ENCODE measurements at places on chromosomes 11 and 22. TPM values are rescaled to one million over a fixed set of nuclear protein-coding genes. Genes with fewer than 3 reads are reported as not detected.
A peak's percentile ranks its signal among the peaks of the same experiment; 100 is the strongest.

GRCh38 chr22:41380993-41381328 lies 781 bp upstream of the TEF start:
- no peaks in the 10 kb centered on the region for H3K27me3 ChIP-seq
- no peaks in the 10 kb centered on the region for H3K36me3 ChIP-seq
- peaks cover 8% of the 10 kb centered on the region for H3K4me1 ChIP-seq

The TYR gene
- not detected for total RNA-seq

DNA sequence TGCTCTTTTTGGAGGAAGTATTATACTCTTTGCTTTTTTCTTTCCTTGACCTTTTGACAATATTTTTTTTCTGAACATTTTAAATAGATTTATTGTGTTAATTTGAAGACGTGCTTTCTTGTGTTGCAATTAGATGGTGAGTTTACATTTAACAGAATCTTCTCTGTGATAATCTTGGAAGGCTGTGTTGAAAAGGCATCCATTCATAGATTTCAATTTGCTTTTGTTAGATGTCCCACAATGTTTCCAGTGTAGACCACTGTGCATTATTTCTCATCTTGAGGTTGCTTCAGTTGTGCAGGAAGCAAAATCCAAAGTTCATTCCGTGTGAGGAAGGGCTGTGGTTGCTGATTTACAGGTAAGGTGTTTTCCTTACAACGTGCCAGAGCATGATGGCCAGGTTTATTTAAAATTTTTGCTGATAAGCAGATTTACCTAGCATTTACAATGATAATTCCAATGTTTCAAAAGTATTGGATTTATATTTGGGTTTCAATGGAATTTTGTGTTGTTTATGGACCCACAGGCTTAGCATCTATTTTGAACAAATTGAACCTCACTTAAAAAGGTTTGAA lies 4.1 kb upstream of the OR5J2 start:
- no peaks in the 10 kb centered on the region for H3K4me1 ChIP-seq
- DNase-seq, result no peak
- no peak overlapping the region for H3K27ac ChIP-seq
- no peak overlapping the region for H3K4me3 ChIP-seq
- H3K27me3 ChIP-seq, result no peaks in the 10 kb centered on the region

- H3K36me3 ChIP-seq, result no peaks in the 10 kb centered on the region
- H3K27me3 ChIP-seq, result no peaks in the 10 kb centered on the region
- no peak for DNase-seq
- H3K4me1 ChIP-seq, result no peaks in the 10 kb centered on the region
- H3K27ac ChIP-seq, result no peak overlapping the region
Observed at GRCh38 chr11:92572559-92572958, 347.9 kb downstream of the FAT3 start.

GRCh38 chr11:84800755-84801346 lies 826.3 kb downstream of the DLG2 start:
- no peaks in the 10 kb centered on the region for H3K36me3 ChIP-seq
- no peaks in the 10 kb centered on the region for H3K4me1 ChIP-seq
- DNase-seq, result peak; percentile 74
- H3K27ac ChIP-seq, result no peak overlapping the region
- H3K27me3 ChIP-seq, result no peaks in the 10 kb centered on the region
- H3K4me3 ChIP-seq, result no peak overlapping the region

DNA sequence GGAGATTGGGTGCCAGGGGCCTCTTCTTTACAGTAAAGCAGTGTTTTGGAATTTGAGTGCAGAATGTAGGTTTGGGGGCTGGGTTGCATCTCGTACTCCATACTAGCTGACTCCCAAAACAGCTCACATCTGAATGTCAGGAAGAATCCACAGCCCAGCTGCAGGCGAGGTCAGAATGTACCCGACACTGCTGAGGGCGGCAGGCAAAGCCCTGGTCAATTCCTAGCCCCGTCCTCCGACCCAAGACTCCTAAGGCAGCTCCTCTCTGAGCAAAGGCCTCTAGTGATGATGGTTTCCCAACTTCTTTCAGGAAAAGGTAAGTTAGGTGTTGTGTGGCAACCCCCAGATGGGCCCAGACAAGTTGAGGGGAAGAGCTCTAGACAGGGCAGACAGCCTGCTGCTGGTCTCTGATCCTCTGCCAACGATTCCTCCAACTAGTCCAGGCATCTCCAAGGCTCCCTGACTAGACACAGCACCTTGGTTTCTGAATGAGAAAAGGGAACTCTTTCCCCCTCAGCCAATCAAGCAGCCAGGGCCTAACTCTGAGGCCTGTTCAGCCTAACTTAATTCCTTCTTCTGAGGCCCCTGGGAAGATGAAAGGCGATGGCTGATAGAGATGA lies 8.6 kb downstream of the LARGE2 start:
- H3K4me1 ChIP-seq, result no peaks in the 10 kb centered on the region
- no peak for DNase-seq

The ACRV1 gene
- not detected for total RNA-seq

- H3K27me3 ChIP-seq, result no peaks in the 10 kb centered on the region
- H3K4me3 ChIP-seq, result no peak overlapping the region
- DNase-seq, result no peak
- H3K4me1 ChIP-seq, result no peaks in the 10 kb centered on the region
Observed at GRCh38 chr22:48310289-48310688, 1517.4 kb downstream of the BRD1 start.

The ARRB1 gene
- 3.1 TPM for total RNA-seq

- H3K4me3 ChIP-seq, result no peak overlapping the region
- H3K36me3 ChIP-seq, result peaks cover 9% of the 10 kb centered on the region
- H3K4me1 ChIP-seq, result peaks cover 23% of the 10 kb centered on the region
- no peaks in the 10 kb centered on the region for H3K27me3 ChIP-seq
Observed at GRCh38 chr11:47271961-47272661, 2.2 kb downstream of the MADD start.

GRCh38 chr11:77444261-77444660 lies 29.6 kb downstream of the PAK1 start:
- peak; percentile 48 for DNase-seq

The IRAG1 gene
- 6.7 TPM for total RNA-seq

DNA sequence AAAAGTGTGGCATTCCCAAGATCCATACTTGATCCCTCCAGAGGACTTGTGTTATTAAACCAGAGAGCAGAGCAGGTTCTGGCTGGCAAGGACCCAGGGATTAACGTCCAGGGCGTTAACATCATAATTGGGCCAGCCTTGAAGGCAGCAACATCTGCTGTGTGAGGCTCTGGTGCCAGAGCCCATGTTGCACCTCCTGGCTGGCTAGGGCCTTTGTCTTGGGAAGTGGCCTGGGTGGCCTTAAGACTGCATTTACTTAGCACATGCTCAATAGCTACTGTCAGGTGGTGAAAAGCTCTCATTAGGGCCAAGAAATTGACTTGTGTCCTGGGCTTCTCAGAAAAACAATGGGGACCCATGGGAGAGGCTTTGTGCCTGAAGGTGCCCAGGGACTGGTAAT lies 66.6 kb downstream of the CACNG2 start:
- H3K27me3 ChIP-seq, result peaks cover 85% of the 10 kb centered on the region
- no peak overlapping the region for H3K27ac ChIP-seq
- DNase-seq, result no peak
- no peaks in the 10 kb centered on the region for H3K36me3 ChIP-seq
- H3K4me1 ChIP-seq, result peaks cover 3% of the 10 kb centered on the region

The TRIOBP gene
- 135 TPM for total RNA-seq

The BIK gene
- not detected for total RNA-seq

DNA sequence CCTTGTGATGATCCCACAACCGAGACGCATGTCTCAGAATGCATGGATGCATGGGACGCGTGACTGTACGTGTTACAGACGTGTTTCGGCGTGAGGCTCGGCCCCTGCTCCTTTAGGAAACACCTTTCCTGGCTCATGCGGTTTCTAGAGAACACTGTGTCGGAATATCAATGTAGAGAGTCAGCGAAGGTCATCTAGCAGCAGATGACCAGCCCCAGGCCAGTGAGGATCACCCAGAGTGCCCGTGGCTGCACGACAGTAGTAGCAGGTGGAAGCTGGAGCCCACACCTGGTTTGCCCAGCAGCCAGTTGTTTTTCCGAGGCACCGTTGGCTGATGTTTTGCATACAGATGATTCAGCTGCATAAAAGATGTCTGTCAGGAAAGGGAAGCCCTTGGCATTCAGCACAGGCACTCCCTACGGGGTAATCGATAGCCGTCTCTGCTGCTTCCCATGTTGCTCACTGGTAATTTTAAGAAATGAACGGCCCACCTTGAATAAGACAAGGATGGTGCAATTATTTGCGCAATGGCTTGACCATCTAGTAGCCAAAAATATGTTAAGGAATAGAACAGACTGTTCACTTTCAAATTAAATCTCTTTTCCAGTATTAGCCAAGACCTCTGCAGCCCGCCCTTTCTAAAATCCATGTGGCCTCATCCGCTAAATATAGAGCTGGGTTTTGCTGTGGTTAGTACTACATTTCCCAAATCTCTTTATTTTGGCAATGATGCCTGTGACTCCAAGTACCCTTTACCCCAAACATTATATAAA lies 1.1 kb upstream of the CLTCL1 start:
- DNase-seq, result no peak
- H3K4me1 ChIP-seq, result peaks cover 24% of the 10 kb centered on the region
- no peaks in the 10 kb centered on the region for H3K27me3 ChIP-seq
- no peak overlapping the region for H3K27ac ChIP-seq

The F2 gene
- not detected for total RNA-seq

The DGKZ gene
- 50.7 TPM for total RNA-seq

The CST6 gene
- total RNA-seq, result 15.3 TPM

- DNase-seq, result no peak
- no peak overlapping the region for H3K4me3 ChIP-seq
- no peaks in the 10 kb centered on the region for H3K27me3 ChIP-seq
- no peaks in the 10 kb centered on the region for H3K4me1 ChIP-seq
- no peak overlapping the region for H3K27ac ChIP-seq
Observed at GRCh38 chr11:13637125-13638069, 31.1 kb upstream of the FAR1 start.

DNA sequence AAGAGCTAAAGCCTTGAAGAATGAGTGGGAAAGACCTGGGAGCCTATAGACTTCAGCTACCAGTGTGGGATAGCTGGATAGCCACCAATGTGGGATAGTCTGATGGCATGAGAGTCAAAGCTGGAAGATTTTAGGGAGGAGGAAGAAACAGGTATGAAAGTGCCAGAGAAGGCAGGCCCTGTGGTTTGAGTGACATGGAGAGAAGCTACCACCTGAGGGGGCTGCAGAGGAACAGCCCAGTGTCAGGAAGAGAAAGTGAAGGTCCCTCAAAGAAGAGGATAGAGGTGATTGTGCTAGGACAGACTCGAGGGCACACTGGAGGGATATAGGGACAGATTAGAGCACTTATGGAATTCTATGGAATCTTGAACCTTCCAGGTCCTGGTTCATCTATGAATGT lies 23.1 kb upstream of the PAX6 start:
- no peak overlapping the region for H3K27ac ChIP-seq
- DNase-seq, result no peak
- no peaks in the 10 kb centered on the region for H3K36me3 ChIP-seq
- H3K27me3 ChIP-seq, result peaks cover 71% of the 10 kb centered on the region

The DNAJB7 gene
- not detected for total RNA-seq

- no peak overlapping the region for H3K4me3 ChIP-seq
- H3K27ac ChIP-seq, result no peak overlapping the region
- no peak for DNase-seq
- peaks cover 33% of the 10 kb centered on the region for H3K4me1 ChIP-seq
Observed at GRCh38 chr22:37663521-37664140, 5.1 kb downstream of the PDXP start.

The PLET1 gene
- total RNA-seq, result not detected

The INSC gene
- 0.89 TPM for total RNA-seq

DNA sequence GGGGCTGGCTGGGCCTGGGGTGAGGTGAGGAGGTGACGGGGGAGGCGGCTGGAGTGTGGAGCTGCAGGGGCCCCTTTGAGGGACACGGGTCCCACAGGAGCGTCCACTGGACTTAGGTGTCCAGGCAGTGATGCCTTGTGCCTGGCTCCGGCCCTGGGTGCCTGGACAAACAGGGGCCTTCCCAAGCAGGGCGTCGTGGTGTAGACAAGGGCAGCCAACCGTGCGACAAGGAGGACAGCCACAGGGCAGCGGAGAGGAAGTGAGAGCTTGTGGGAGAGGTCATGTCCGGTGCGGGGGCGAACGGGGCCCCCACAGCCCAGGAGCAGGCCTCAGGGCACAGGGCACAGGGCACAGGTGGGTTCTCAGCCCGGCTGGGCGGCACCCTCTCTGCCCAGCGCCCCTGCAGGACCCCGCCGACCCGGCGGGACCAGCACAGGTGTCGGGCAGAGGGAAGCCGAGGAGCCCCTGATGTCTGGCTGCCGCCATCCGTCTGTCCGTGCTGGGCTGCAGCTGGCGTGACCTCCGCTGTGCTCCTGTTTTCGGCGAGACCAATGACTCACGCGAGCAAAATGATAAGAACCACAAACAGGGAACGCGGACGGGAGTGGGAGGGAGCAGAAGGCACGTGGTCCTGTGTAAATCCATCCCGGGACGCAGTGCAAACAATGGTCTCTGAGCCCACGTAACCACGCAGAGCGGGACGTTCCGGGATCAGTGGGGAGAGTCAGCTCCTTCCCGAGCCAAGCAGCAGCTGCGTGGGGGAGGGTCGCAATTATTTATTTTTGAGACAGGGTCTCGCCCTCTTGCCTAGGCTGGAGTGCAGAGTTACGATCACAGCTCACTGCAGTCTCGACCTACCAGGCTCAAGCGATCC lies 49.1 kb upstream of the A4GALT start:
- no peaks in the 10 kb centered on the region for H3K36me3 ChIP-seq
- no peaks in the 10 kb centered on the region for H3K27me3 ChIP-seq
- peak; percentile 86 for DNase-seq

DNA sequence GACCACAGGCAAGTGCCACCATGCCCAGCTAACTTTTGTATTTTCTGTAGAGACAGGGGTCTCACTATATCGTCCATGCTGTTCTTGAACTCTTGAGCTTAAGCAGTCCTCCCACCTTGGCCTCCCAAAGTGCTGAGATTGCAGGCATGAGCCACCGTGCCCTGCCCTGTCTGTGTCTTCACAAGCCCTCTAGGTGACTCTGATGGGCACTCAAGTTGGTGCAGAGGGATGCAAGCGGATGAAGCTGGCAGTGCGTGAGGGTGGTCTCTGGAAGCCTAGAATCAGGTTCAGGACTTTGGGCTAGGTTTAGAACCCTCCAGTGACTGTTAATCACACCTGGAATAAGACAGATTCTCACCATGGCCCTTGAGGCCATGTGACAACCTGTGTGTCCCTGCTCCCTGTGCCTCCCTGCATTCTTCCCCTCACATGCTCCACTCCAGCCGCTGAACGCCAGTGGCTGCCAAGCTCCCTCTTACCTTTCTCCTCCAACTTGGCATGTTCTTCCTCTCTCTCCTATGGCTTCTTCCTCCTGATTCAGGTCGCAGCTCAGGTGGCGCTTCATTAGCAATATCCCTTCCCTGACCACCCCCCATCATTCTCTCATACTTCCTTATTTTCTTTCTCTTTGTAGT lies 242.3 kb upstream of the TBCEL start:
- H3K27me3 ChIP-seq, result peaks cover 18% of the 10 kb centered on the region
- DNase-seq, result no peak
- no peaks in the 10 kb centered on the region for H3K36me3 ChIP-seq
- H3K27ac ChIP-seq, result no peak overlapping the region

The TPCN2 gene
- 10.2 TPM for total RNA-seq

The CDC42BPG gene
- not detected for total RNA-seq

The SCUBE2 gene
- total RNA-seq, result 3.5 TPM

DNA sequence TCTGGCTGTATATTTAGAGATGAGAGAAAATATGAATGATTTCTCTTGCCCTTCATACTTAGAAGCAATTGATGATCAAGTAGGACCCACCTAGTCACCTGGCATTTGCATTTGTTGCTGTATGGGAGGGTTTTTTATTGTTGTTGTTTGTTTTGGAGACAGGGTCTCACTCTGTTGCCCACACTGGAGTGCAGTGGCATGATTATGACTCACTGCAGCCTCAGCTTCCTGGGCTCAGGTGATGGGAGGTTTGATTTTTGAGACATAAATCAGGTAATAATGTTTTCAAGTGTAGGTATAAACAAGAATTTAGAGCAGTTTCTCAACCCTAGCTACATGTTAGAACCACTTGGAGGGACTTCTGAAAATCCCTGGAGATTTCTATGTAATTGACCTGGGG lies 63.0 kb downstream of the TNRC6B start:
- DNase-seq, result no peak
- H3K36me3 ChIP-seq, result no peaks in the 10 kb centered on the region
- no peak overlapping the region for H3K27ac ChIP-seq
- H3K27me3 ChIP-seq, result no peaks in the 10 kb centered on the region
